ENCODE measurements at places on chromosomes 1 and 21.

GRCh38 chr1:214445831-214446614 lies 105.4 kb downstream of the PTPN14 start:
- peak; percentile 82 for DNase-seq

DNA sequence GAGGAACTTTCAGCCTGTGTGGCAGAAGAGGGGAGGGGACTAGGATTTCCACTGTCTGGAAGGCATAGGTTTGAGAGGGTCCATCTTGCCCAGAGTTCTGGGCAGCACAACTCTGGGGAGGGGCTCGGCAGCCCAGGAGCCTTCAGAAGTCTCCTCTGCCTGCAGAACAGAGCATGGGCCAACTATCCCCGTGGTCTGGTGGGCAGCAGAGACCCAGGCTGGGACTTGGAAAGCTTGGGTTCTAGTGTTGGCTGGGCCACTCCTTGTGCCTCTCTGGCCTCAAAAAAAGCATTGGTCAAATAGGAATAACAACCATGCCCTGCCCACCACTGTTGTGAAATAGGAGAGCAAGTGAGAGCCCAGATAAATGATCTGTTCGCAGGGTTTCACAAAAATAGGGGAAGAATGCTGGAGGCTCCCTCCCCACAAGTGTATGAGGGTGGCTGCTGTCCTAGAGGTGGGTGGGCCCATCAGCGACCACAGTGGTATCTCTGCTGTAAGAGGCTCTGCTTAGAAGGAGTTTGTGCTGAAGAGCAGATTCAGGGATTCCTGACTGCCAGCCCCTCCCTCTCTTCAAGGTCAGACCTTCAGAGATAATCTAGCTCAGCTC lies 8.9 kb downstream of the EPHA10 start:
- DNase-seq: no peak

DNA sequence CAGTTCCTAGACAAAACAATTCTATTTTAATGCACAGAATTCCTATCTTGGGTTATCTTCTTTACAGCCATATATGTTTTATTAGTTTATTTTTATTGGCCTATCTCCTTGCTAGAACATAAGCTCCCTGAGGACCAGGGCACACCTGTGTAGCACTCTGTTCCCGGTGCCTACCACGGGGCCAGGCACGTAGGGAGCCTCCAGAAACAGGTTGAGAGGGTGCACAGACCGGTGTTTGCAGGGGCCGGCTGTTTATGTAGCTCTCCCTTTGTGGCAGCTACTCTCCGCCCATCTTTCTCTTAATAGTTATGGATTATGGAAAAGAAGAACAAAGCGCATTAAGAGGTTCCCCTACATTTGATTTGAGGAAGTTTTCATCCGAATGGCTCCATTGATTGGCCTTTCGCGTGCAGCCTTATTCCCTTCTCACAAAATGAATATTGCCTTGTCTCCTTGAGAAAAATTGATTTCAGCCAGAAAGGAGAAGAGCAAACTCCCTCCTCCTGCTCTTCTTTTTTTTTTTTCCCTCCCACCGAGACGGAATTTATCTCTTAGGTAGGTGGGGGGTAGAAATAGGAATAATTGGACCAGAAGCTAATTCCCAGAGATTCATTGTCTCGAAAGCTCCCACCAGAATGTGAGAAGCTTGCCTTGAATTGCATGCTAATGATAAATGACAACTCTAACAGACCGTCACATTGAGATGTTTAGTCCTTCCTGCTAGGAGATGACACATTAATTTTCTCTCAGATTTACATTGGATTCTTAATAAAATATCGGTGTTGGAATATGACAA lies 447.4 kb downstream of the CAMTA1 start:
- no peak for DNase-seq

- DNase-seq: no peak
Observed at GRCh38 chr1:185042737-185043136, 2.6 kb upstream of the RNF2 start.
